NCI-H1105 (cell line): ENCODE measurements at places on chromosomes 11 and 22.

DNA sequence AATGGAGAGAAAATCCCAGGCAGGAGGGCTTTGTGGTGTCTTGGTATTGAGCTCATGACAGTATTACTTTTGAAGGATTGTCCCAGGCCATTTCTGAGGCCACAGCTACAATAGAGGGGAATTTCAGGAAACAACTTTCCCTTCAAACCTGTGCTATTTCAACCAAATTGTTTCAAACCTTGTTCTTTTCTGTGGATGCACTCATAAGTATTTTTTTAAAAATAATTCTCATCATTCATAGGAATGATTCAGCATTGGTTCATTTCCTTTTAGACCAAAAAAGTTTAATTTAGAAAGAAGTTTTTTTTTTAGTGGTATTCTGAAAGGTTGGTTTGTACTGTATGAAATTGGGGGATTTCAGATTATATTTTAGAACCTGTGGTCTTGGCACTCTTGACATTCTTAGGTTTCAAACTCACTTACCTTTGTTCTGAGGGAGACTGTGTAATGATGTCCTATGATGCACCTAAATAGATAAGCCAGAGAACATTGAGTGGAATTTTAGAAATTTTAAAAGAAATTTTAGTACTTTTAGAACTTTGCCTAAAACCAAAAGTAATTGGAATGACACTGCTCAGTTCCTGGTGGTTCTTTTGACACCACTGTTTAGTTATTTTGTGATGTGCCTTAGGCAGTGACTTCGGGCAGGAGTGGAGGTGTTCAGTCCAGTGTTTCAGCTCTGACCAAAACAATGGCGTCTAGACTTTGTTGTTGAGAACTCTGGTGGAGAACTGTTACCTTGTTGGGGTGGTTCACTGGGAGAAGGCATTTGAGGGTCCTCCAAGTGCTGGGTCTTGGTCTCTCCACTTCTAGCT, 12.2 kb downstream of the TEAD1 start:
- no peak for DNase-seq

- DNase-seq: peak; percentile 67
Observed at GRCh38 chr11:133134314-133135173, 397.8 kb downstream of the OPCML start.

- DNase-seq: peak; percentile 70
Observed at GRCh38 chr11:113896156-113896879, 8.3 kb upstream of the HTR3B start.

GRCh38 chr11:61390161-61390560, 2.2 kb upstream of the TMEM216 start:
- DNase-seq: no peak

DNA sequence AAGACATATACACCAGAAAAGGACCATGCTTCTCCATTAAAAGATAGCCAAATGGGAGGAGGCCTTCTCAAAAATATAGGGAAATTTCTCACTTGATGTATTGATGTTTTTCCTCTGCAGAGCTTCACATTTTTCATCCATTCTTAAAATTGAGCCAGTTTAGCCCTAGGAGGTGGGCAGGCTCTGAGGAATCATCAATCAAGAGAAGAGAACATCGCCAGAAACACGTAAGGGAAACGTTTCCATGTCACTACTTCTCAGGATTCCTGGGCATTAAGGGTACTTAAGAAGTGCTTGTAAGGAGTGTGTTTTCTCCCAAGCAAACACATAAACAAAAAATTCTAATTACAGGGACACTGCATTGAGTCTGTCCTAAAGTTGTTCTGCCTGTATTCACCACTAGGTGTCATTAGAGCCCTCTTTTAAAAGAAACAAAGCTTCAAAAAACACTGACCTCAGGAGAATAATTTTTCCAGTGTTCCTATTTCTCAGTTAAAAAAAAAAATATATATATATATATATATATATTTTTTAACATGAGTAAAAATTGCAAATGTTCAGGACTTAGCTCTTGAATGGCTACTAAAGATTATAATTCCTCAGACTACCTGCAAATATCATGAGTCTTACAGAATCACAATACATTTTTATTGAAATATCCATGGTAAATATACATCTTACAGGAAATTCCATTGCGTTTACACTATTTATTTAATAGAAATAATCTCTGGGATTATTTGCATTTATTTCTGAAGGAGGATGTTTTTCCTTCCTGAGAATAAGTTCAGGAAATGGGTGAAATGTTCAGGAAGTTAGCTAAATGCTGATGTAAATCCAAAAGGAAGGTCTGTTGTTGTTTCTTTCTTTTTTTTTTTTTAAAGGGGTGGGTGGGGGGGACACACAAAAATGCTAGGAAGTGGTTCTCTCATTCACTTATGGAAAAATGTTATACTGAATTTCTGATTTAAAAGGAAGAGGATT, 16.0 kb downstream of the FZD4 start:
- DNase-seq: peak; percentile 36
